ENCODE measurements at places on chromosomes 5 and 9. TPM values are rescaled to one million over a fixed set of nuclear protein-coding genes. Genes with fewer than 3 reads are reported as not detected.

TMEM174 gene
- total RNA-seq: not detected

CDX1 gene
- not detected for total RNA-seq

SELENOP gene
- total RNA-seq: 3.9 TPM

IL4 gene
- not detected for total RNA-seq

NOL8 gene
- total RNA-seq: 105 TPM

SHROOM1 gene
- total RNA-seq: not detected

PPP3R2 gene
- not detected for total RNA-seq

INIP gene
- total RNA-seq: 26.0 TPM

LEAP2 gene
- total RNA-seq: 6.8 TPM

NR6A1 gene
- 0.05 TPM for total RNA-seq

EPB41L4A gene
- 0.30 TPM for total RNA-seq

All from naive thymus-derived CD8-positive, alpha-beta T cell (primary cell).